Central memory CD4-positive, alpha-beta T cell (primary cell): ENCODE measurements at places on chromosomes 7 and 10.

GRCh38 chr10:52488606-52489485, 174.8 kb downstream of the DKK1 start:
- no peak for DNase-seq

- no peak for DNase-seq
Observed at GRCh38 chr7:127897704-127898454, 133.4 kb downstream of the LRRC4 start.

GRCh38 chr7:150965273-150965830, 12.8 kb downstream of the KCNH2 start:
- DNase-seq = no peak

DNA sequence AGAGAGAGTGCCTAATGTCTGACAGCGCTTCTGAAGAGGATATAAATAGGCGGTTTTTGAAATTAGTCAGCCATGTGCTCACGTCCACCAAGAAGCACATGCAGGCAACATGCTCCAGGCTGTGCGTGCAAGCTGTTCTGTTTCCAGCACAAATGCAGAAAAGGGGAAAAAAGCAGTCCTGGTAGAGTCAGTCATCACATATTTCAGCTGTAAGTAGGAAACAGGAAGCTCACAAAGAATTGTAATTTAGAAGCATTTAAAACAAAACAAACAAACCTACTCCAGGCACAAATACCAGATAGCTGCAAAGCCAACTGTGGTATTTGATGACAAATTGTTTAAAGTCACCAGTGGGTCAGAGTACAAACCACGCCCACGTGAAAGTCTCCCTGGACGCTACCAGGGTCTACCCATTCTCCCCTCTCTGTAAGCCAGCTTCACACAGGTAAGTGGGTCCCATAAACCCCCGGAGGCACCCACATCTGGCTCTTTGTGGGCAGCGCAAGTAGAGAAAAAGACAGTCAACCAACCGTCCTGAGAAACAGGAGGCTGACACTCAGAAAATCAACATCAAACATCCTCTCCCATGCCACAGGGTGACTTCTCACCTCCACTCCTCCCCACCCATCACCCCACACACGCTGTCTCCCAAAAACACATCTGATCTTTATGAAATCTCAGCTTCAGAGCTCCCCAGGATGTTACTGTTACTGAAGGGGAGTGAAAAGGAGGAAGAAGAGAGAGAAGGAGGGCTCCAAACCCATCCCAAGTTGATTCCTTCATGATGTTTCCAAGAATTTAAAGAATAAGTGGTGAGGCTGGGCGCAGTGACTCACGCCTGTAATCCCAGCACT, 186.4 kb downstream of the FAM107B start:
- peak; percentile 50 for DNase-seq

GRCh38 chr7:76008156-76008687, 13.8 kb upstream of the TMEM120A start:
- no peak for DNase-seq

GRCh38 chr7:14158111-14158510, 168.6 kb upstream of the ETV1 start:
- DNase-seq = no peak

GRCh38 chr7:46099076-46099475, 178.0 kb upstream of the IGFBP3 start:
- no peak for DNase-seq

- no peak for DNase-seq
Observed at GRCh38 chr7:2014391-2015241, 218.1 kb downstream of the MAD1L1 start.

GRCh38 chr7:100167912-100168323, 499 bp downstream of the GAL3ST4 start:
- DNase-seq = no peak

GRCh38 chr10:31353574-31353973, 34.6 kb downstream of the ZEB1 start:
- DNase-seq = no peak

DNA sequence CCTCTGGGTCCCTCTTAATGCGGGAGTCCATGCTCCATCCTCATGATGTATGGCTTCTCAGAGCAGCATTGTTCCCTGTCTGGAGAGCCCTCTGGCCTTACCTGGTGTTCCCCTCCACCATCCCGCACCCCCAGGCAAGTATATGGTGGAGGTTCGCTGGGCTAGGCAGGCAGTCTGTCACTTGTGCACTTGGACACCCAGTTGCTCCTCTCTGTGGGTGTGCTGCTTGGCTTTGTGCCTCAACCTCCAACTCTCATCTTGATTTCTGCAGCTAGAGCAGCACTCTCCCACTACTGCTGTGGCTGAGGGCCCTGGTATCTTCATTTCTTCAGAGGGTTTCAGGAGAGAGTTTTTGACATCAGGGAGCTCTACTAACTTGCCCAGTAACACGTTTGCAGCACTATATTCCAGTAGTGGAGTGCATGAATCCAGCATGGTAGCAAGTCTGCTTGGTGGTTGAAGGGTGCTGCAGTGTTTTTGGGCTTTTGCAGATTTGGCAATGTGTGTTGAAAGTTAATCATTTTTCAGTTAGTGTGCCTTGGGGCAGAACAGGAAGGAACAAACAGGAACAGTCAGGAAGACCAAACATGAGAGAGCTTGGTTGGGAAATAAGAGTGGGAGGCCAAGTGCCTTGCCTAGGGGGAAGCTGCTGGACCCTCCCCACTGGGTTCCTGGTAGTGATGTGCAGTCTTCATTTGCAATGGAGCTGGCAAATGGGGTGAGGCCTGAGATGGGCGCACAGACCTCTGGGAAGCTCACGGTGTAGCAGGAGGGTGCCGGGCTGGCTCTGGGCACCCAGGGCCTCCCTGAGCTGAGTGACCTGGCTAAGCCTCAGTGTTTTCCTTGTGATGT, 37.4 kb downstream of the TSPAN14 start:
- DNase-seq = no peak

DNA sequence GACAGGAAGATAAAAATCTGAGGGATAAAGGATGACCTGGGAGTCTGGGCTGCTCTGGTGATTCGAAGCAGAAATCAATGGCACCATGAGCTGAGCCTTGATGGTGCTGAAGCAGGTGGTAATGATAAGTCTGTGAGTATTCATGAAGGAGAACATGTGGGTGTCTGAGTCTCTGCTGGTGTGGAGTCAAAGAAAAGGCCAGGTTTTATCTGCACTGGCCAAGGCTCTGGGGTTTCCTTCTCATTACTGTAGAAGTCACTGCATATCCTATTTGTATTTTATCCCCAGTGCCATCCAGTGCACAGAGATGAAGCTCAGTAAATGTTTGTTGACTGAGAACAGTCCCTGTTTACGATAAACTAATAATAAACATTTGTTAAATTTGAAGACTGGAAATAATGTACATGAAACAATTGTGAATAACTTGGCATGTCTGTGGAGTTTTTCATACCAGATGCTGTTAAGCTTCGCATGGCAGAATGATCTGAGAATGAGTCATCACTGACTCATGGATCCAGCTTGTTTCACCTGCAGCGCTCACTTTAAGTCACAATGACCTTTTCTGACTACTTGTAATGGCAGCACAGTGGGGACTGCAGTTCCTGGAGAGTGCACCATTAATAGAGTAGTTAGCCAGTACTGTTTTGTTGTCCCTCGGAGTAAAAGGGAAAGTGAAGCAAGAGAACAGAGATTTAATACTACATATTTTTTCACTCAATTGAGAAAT, 538.5 kb downstream of the HTR7 start:
- DNase-seq = no peak

DNA sequence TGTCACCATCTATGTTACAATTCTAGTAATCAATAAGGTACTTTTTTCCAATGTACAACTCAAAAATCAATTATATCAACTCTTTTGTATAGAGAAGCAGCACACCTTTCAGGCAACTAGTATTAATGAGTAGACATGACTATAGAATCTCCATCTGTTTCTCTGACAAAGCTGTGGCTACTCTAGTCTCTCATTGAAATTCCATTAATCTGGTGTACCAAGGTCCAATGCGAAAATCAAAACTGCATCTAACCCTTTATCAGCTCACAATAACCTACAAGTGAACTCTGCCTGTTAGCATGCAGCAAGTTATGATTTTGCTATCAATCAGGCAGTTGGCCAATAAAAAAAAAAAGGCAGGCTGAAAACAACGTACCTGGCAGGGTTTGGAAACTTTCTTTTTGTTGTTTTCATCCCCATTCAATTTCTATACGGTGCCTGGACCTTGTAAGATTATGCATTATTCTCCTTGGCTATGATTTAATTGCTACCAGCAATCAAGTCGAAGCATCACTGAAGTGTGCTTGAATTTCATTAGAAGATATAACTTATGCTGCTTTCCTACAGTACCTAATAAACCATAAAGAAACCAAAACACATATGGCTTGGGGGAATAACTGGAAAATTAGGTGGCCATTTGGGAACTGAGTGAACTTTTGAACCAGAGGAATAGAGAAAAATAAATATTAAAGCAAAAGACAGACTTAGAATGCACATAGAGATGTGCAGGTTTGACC, 23.2 kb downstream of the SKAP2 start:
- DNase-seq = no peak

DNA sequence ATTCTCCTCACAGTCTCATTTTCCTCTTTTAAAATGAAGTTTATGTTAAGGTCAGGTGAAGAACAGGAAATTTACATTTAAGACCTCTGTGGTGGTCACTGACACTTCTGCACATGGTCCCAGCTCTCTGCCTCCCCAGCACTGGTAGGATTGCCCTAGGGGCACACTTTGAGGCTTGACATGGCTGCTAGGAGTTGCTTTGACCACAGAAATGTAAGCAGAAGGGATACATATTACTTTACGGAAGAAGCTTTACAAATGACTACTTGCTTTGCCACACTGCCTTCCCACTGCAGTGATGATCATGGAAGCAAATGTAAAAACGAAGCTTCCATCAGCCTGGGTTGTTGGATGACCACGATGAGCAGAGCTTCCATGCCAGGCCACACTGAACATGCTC, 53.1 kb upstream of the RSU1 start:
- DNase-seq = no peak

GRCh38 chr7:30778255-30779025, 7.2 kb downstream of the MINDY4 start:
- DNase-seq = no peak

- DNase-seq = no peak
Observed at GRCh38 chr7:135269921-135270320, 36.3 kb downstream of the STRA8 start.

DNA sequence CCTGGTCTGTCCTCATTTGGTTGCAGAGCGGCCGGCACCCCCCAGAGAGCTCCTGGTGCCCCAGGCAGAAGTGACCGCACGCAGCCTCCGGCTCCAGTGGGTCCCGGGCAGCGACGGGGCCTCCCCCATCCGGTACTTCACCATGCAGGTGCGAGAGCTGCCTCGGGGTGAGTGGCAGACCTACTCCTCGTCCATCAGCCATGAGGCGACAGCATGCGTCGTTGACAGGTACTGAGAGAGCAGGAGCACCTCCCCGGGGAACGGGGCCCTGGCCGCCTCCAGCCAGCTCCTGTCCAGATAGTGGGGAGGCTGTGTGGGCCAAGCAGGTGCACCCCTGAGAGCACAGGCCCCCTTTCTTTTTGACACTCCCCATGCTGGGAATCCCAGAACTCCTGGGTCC, 532.9 kb upstream of the FOXK1 start:
- DNase-seq = no peak

GRCh38 chr7:44223362-44224079, 22.7 kb downstream of the YKT6 start:
- DNase-seq = no peak

- no peak for DNase-seq
Observed at GRCh38 chr10:113775686-113776294, 24.3 kb downstream of the PLEKHS1 start.
